ENCODE measurements at places on chromosomes 3 and 15.

DNA sequence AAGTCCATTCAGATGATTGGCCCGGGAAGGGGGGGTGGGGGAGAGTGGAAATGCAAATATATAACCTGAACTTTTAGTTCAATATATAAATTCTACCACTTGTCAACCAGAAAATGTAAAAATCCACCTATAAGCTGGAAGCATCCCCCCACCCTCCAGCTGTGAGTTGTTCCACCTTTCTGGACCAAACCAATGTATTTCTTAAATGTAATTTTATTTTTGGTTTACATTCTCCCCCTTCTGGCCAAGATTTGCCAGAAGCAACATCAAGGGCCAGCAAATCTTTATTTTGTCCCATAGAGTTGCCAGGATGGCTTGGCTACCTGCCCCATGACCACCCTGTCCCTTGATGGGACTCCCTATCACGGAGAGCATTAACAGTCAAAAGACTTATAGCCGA lies 545.7 kb downstream of the TBL1XR1 start:
- DNase-seq = no peak

DNA sequence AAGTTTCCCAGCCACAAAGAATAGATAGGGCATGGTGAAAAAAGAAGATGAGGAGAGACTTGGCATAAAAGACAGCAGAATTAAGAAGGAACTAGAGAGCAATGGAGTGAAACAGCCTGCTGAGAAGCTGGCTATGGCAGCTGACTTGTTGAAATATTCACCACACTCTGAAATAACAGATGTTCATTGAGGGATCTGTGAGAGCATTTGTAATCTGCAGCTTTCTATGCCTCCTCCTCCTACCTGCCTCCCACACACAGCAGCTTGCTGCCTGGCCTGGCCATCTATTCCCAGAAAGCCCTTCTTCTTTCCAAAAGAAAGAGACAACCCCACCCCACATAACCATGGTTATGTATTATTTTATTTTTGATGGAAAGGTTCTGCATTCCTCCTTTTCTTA lies 303.9 kb downstream of the GAP43 start:
- DNase-seq = no peak

- DNase-seq = no peak
Measured at GRCh38 chr15:80773122-80773551, 6.0 kb upstream of the CEMIP start.

- no peak for DNase-seq
Measured at GRCh38 chr3:21703291-21703690, 47.7 kb downstream of the ZNF385D start.

- no peak for DNase-seq
Measured at GRCh38 chr15:81146006-81146405, 11.9 kb downstream of the CFAP161 start.

GRCh38 chr3:196813903-196814302 lies 53.8 kb upstream of the SENP5 start:
- no peak for DNase-seq

- no peak for DNase-seq
Measured at GRCh38 chr3:188279502-188280335, 125.8 kb downstream of the LPP start.

GRCh38 chr3:43782541-43782940 lies 91.8 kb downstream of the ABHD5 start:
- no peak for DNase-seq

GRCh38 chr3:55174747-55175146 lies 246.9 kb upstream of the LRTM1 start:
- no peak for DNase-seq

GRCh38 chr3:153171256-153171655 lies 9.2 kb downstream of the RAP2B start:
- DNase-seq = no peak

GRCh38 chr3:106140431-106140830 lies 271.6 kb upstream of the CBLB start:
- no peak for DNase-seq

DNA sequence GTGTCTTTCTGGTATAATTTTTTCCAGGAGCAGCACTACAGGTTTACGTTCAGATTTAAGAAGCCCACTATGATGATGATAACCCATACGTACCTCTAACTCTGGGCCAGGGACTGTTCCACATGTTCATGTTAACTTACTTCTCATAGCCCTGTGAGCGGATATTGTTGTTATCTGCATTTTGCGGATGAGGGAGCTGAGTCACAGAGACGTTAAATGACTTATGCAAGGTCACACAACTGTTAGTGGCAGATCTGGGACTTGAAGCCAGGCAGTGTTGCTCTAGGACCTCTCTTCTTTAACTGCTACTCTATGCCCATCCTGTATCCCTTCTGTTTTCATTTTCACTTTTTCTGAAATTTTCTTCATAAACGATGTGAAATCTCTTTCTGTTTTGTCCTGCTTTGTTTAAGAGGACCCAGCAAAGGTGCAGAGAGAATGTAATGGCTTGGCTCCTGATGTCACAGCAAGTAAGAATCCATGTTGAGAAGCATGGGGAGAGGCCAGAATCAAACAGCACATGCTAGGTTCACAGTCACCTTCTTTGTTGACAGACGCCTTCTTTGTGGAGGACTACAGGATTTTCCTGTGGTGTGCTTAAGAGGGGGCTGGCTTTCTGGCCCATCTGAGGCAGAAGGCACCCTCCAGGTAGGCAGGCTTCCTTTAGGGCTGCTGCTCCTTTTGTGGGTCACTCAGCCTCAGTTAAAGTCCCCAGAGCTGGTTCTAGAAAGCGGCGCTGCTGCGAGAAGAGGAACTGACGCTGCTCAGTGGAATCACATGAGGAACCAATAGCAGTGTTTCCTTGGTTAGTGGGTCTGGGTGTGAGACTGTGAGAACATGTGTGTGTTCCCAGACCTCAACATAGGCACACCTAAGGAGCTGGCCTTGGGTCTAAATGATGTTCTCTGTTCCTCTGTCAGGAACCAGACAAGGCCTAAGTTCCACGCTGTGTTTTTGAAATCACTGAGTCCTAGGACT lies 121.6 kb downstream of the TMEM108 start:
- DNase-seq = no peak

- no peak for DNase-seq
Measured at GRCh38 chr15:70088887-70089691, 8.6 kb downstream of the TLE3 start.

- DNase-seq = no peak
Measured at GRCh38 chr15:49199666-49200065, 29.6 kb downstream of the GALK2 start.

DNA sequence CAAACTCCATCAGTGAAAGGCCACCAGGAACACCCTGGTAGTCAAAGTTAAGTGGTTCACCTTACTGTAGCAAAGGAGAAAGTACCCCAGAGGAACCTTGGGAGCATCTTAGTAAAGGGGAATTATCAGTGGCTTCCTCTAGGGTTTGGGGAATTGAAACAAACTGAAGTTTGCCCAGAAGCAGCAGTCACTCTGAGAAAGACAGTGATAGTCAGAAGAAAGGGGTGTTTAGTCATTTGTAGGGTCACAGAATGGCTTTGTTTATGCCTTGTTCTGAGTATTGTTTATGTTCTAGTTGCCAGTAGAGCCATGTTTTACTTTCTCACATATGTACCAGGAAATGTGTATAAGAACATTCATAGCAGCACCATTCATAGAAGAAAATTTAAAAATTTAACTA lies 93.8 kb downstream of the FHIT start:
- DNase-seq = no peak

- DNase-seq = no peak
Measured at GRCh38 chr3:176296066-176296597, 901.1 kb downstream of the TBL1XR1 start.

DNA sequence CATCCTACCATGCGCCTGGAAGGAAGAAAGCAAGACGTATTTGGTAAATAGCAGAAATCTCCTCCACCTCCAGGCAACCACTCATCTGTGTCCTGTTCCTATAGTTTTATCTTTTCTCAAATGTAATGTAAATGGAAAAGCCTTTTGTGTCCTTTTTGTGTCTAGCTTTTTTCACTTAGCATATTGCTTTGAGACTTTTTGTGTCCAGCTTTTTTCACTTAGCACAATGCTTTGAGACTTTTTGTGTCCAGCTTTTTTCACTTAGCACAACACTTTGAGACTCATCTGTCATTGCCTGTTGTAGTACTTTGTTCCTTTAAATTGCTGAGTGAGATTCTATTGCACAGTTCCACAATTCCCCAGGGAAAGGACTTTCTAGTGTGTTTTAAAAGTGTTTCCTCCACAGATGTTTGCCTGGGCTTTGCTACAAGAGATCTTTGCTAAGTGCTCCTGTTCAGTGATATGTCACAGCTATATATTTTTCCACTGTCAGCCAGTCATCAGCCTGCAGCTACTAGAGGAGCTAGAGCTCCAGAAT lies 27.9 kb upstream of the MUC13 start:
- no peak for DNase-seq

GRCh38 chr15:72497402-72497801 lies 23.3 kb downstream of the ARIH1 start:
- DNase-seq = no peak
